Suppressor macrophage (primary cell): ENCODE measurements at places on chromosomes 6 and 20.
A peak's percentile ranks its signal among the peaks of the same experiment; 100 is the strongest.

- DNase-seq, result peak; percentile 91
Observed at GRCh38 chr6:18260448-18261106, 3.8 kb downstream of the DEK start.

GRCh38 chr6:14758421-14759081, 487.3 kb upstream of the JARID2 start:
- DNase-seq, result peak; percentile 81

DNA sequence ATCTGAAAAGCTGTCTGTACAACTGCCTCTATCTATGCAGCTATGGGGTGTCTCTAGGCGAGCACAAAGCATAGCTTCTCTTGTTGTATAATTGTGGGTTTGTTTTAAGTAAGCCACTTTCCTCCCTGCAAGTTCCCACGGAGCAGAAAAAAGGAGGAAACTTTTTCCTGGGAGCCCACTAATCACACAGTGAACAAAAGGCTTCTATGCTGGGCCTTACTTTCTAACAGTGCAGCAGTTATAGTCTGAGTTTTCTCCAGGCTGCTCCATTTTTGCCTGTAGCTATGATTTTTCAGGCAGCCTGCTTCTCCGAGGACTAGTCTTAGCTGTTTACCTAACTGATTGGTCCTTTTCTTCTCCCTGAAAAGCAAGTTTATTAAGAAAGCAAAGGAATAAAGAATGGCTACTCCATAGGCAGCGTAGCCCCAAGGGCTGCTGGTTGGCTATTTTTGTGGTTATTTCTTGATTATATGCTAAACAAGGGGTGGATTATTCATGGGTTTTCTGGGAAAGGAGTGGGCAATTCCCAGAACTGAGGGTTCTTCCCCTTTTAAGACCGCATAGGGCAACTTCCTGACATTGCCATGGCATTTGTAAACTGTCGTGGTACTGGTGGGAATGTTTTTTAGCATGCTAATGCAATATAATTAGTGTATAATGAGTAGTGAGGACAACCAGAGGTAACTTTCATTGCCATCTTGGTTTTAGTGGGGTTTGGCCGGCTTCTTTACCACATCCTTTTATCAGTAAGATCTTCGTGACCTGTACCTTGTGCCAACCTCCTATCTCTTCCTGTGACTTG, 84.3 kb downstream of the OPRM1 start:
- DNase-seq, result peak; percentile 16

DNA sequence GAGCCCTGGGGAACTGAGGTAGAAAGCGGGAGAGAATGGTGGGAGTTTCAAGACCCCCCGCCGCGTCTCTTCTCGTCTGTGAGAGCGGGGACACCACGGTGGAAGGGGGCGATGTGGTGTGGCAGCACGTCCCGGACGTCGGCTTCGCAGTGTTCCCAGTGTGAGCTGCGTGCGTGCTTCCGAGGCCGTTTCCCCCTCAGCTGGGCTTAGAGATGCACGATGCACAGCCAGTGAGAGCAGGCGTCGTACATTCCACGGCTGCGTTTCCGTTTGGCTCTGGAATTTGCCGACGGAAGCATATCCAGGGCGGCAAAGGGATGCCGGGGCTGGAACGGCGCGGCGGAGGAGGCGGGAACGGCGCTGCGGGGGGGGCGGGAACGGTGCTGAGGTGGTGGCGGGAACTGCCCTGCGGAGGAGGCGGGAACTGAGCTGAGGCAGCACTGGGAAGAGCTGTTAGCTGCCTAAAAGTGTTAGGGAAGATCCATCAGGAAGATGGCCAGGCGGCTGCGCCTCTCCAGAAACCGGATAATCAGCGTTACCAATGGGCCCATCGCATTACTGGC, 37.7 kb downstream of the KIF25 start:
- no peak for DNase-seq

DNA sequence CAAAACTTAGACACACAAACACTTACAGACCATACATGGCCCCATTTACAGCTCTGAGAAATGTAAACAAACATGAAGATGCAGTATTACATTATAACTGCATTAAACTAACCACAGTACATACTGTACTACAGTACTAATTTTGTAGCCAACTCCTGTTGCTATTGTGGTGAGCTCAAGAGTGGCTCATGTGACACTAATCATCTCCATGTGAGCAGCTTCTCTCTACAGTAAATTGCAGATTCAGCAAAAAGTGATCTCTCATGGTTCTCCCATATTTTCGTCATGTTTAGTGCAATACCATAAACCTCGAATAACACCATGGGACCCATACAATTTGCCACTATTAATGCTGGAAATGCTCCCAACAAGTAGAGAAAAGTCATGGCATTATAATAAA, 860.4 kb downstream of the EPHA7 start:
- DNase-seq, result peak; percentile 20

- peak; percentile 78 for DNase-seq
Observed at GRCh38 chr6:34986845-34987246, 97.8 kb downstream of the ANKS1A start.

- no peak for DNase-seq
Observed at GRCh38 chr6:163994566-163994965, 580.0 kb downstream of the QKI start.

DNA sequence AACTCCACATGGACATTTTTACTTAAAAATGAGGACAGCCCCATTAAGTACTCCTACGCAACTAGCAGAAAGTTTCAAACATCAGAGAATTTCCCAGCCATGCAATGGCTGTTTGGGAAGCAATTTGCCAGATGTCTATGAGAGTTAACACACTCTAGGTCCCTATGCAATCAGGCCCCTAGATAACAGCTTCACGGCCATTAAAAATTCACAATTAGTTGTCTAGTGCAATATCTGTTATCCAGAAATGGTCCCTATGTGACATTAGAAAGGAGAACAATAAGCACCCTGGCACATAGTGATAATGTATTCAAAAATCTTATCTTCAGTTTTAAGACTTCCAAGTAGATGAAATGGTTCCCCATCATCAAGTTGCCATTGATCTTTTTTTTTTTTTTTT, 174.3 kb upstream of the NRSN1 start:
- DNase-seq, result no peak

GRCh38 chr6:154865291-154865690, 129.8 kb upstream of the TIAM2 start:
- DNase-seq, result no peak

- DNase-seq, result no peak
Observed at GRCh38 chr20:48849299-48849698, 21.5 kb upstream of the PREX1 start.

DNA sequence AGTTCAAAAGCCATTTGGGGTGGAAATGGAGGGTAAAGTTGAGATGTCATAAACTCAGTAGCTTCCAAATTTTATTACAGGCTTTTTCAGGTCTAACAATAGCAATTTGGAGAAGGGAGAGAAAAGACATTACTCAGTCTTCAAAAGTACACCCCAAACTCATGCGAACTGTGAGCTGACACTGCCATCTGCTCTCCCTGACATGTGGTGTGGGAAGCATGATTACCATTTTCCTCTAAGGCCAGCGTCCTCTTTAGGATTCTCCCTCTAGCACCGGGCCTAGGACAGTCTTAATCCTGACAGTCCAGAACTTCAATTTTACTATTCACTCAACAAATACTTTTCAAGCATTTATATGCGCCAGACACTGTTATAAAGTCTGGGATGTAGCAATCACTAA, 536.0 kb upstream of the JARID2 start:
- no peak for DNase-seq

- DNase-seq, result no peak
Observed at GRCh38 chr6:3418496-3419060, 38.3 kb downstream of the SLC22A23 start.

DNA sequence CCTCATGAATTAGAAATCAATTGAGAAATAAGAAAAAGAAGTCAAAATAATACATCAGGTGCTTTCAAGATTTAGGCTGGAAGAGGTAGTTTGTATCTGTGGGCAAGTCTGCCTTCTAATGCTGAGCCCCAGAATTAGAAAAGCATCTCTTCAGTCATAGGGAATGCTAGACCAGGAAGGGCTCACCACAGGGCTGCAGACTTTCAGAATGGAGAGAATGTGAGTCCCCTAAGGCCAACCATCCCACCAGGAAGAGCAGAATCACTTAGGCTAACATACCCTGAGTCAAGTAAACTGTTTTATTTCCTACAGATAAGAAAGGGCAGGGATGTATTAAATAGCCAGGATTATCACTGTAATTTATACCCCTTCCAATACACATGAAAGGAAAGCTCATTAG, 510.2 kb downstream of the RNF144B start:
- DNase-seq, result no peak

DNA sequence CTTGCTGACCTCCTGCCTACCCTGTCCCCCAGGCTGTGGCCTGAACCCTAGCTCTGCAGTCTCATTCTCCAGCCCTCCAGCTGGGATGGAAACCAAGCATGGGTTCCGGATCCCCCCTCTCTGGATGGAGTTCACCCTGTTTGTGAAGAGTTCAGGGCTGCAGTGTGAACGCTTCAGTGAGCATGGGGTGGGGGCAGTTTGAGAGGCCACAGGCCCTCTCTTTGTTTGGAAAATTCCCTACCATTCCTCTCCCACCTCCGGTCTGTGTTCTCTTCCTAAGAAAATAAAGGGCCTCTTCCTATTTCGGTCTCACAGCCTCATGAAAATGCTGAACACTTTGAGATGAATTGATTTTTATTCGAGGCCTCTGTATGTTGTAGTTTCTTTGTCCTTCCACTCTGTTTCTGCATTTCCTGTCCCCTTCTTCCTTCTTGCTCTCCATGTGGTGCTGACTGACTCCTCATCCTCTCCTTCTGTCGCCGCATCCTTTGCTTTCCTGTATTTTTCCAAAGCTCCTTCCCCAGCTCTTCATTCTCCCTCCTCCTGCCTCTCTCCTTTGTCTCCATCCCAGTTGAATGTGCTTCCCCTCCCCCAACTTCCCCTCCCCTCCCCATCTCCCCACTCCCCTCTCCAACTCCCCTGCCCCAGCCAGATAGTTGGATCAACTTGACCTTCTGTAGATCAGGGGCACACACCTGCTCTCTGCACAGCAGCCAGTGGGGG, 2.4 kb upstream of the KCNK5 start:
- no peak for DNase-seq

DNA sequence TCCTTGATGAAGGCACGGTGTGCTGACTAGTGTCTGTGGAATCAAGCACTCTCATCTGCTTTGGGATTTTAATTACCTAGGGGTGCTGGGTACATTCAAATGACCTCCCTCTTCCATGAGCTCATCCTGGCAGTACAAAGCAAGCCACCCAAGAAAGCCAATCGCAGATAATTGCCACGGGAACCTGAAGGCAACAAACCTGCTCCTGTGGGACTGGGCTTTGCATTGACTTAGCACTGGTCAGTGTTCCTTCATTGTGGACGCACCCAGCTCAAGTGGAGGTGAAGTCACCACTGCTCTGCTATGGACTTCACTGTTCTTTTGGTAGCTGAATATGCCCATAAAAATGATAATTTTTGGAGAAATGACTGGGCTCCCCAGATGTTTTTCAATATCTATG, 261.6 kb upstream of the FERMT1 start:
- DNase-seq, result no peak

DNA sequence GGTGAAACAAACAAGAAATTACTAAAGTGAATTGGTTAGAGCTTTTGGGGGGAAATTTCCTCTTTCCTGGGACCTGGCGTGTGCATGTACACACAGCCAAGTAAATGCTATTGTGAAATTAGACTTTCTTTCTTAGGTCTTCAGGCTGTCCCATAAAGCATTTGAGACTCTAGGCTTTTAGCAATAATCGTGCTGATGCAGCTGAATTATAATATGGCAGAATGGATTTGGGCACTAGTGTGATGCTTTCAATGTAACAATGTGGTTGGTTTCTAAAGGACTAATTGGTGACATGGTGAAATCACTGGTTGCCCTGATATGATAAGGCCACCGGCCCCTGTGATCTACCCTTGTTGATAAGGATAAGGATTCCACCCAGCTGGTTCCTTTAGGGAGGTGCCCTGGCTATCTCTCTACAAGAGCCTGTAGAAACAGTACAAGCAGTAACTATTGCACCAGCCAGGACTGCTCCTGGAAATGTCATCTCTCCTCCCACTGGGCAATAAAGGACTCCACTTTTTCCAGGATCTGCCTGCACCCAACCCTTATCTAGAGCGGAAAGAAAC, 164.1 kb downstream of the TFAP2A start:
- no peak for DNase-seq

- no peak for DNase-seq
Observed at GRCh38 chr6:168106633-168107005, 27.6 kb upstream of the FRMD1 start.

DNA sequence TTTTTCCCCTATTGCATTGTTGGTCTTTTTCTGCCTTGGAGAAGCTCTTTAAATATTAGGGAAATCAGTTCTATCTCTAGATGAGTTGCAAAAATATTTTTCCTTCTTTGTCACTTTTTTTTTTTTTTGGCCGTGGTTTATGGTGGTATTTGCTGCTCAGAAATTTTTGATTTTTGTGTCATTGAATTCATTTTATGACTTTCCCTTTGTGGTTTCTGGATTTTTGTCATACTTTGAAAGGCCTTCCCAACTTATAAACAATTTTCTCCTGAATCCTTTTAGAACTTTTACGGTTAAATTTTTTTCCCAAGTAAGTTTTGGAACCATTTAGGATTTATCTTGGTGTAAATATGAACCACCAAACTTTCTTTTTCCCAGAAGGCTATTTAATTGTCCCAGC, 145.6 kb downstream of the GJA10 start:
- DNase-seq, result no peak

- DNase-seq, result no peak
Observed at GRCh38 chr6:25138934-25139415, 140.2 kb upstream of the CARMIL1 start.

- DNase-seq, result no peak
Observed at GRCh38 chr20:57231951-57232428, 34.5 kb downstream of the BMP7 start.

GRCh38 chr6:83600459-83600858, 88.1 kb downstream of the PRSS35 start:
- DNase-seq, result no peak

- no peak for DNase-seq
Observed at GRCh38 chr6:112433457-112433856, 86.3 kb downstream of the RFPL4B start.

DNA sequence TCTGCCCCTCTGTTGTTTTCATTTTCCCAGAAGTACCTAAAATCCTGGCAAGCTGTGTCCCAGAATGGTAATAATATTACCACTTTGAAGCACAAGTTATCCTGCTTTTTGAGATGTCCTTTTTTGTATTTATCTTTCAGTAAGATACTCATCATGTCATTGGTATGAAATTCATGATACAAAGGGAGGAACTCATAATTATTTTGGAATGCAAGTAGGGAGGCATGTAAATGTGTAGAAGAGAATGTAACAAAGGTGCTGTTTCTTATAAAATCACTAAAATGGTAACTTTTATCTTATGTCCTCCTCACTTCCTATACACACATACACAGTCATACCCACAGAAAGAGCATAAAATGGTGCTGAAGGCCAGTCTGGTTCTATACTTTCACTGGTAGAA, 109.9 kb downstream of the CD2AP start:
- DNase-seq, result no peak

- no peak for DNase-seq
Observed at GRCh38 chr6:125923366-125923877, 33.1 kb upstream of the HINT3 start.

- DNase-seq, result peak; percentile 52
Observed at GRCh38 chr6:28207510-28208110, 17.5 kb upstream of the ZSCAN9 start.

- no peak for DNase-seq
Observed at GRCh38 chr6:52946306-52946705, 36.8 kb upstream of the GSTA3 start.
